ENCODE measurements at places on chromosomes 1 and 21.

DNA sequence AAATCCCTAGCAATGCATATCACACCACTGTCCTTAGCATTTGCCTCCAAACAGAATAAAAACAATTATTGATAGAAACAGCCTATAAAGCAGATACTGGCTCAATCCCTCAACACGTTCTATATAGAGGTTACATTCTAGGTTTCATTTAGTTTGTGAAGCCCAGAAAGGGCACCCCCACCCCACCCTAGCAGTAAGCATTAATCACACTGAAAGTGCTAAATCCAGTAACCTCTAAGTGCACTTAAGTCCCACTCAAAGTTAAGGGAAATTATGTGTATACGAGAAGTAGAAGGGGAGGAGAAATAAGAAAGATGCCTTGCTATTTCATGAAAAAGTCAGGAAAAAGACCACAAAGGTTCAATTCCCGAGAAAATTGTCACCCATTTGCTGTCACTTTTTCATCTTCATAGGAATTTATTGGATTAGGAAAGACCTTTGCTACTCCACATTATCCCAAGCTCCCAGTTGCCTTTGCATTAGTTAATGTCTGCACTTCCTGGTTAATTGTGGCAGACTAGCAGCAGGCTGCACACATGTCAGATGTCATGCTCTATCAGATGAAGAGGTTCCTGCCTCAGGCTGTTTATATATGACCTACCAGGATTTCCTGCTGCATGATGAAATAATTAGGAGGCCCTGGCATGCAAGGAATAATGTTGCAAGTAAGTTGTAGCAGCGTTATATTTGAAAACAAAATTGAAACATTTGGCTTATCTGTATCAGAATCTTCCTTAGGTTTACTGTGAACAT, 54.5 kb upstream of the LHX8 start:
- no peak for DNase-seq

DNA sequence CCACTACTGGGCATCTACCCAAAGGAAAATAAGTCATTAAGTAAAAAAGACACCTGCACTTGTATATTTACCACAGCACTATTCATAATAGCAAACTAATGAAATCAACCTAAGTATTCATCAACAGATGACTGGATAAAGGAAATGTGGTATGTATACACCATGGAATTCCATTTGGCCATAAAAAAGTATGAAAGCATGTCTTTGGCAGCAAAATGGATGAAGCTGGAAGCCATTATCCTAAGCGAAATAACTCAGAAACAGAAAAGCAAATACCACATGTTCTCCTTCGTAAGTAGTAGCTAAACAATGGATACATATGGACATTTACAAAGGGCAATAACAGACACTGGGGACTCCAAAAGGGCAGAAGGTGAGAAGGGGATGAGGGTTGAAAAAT, 485.7 kb upstream of the BRINP3 start:
- no peak for DNase-seq

GRCh38 chr1:38444770-38445442, 398.3 kb upstream of the POU3F1 start:
- no peak for DNase-seq

GRCh38 chr1:110209715-110210603, at the start of gene KCNC4:
KCNC4 (plus strand) TSS chr1:110210314; CDS start chr1:110211500, 1,186 bp downstream.
- peak; percentile 71 for DNase-seq

GRCh38 chr1:214719207-214719606, 116.2 kb downstream of the CENPF start:
- peak; percentile 34 for DNase-seq

- no peak for DNase-seq
Measured at GRCh38 chr1:234556245-234556943, 53.6 kb downstream of the IRF2BP2 start.
